ENCODE measurements at places on chromosomes 16 and 17.
A peak's percentile ranks its signal among the peaks of the same experiment; 100 is the strongest.

DNA sequence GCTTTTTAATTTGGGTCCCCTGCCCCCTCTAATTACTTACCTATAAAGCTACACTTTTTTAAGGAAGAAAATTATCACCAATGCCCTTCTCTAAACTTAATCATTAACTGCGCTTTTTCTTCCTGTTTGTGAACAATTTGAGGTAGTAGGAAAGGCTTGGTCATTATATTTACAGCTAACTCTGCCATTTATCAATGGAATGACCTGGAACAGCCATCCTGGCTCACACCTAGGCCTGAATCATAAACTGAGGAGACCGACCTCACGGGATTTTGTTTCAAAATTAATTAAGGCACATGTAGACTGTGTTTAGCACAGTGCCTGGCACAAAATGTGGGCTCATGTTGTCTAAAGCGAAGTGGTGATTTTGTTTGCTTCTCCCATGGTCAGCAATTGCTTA is 15.4 kb upstream of the DYNLRB2 start:
- DNase-seq, result no peak

- DNase-seq, result peak; percentile 48
These were observed 90.8 kb upstream of the TOB1 start for GRCh38 chr17:50956750-50957523.

- DNase-seq, result no peak
These were observed 120.5 kb downstream of the SOCS1 start for GRCh38 chr16:11135464-11135973.

- no peak for DNase-seq
These were observed 382.2 kb upstream of the ZFHX3 start for GRCh38 chr16:73430138-73430537.

GRCh38 chr16:16073891-16074881 is 124.8 kb downstream of the ABCC1 start:
- DNase-seq, result no peak

DNA sequence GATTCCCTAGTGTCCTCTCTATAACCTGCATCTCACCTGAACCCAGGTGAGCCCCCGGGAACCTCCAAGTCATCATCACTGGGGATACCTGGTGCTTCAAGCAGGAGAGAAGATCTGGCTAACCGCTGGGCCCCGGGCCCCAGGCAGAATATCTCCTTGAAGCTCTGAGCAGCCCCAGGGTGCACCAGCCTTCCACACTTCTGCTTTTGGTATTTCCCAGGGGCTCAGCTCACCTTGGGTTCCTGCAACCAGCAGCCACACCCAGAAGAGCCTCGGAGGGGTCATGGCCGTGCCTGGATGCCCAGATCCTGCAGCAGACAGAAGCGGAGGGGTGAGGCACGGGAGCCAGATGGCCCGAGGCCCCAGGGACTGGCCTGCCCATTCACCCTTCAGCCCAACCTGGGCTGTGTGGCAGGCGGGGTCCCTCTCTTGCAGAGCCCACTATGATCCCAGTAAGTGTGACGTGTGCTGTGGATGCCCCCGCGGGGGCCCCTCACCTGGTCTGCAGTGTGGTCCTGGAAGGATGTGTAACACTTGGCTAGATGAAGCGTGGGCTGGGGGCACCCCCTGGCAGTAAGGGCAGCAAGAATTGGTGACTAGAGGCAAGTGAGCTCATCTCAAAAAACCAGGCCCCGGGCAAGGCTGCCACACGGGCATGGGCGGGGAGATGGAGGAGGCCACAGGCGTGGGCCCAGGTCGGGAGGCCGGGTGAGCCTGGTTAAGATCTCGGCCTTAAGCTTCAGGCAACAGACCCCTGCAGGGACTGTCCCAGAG is 2.6 kb downstream of the LGALS3BP start:
- no peak for DNase-seq

DNA sequence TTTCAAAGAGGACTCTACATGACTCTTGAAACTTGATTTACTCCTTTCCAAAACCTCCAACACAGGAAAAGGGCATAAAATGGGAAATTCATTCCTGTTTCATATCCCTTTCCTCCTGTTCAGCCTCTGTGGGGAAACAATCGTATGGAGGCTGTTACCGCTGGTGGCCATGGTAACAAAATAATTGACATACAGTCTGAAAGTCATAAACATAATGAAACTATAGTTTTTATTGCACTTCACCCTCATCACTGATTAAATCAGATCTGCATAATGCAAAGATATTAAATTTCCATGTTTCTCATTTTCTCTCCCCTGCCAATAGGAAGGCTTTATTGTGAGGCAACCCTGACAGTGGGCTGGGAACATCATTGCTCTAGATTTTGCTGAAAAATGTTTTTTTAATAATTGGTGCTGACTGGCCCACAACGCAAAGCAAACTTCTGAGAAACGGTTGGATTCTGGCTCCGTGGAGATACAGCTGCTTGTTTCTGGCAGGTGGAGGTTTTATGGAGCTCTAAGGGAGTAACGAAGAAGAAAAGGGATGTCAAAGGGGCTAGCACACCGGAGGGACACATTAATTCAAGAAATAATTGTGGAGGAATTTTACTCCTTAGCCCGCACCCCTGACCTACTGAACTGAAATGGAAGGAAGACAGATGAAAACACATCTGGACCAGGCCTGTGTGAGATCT is 154.2 kb upstream of the SHISA6 start:
- DNase-seq, result no peak
